Mammary epithelial cell (primary cell): ENCODE measurements at places on chromosomes 16 and 17. TPM values are rescaled to one million over a fixed set of nuclear protein-coding genes. Genes with fewer than 3 reads are reported as not detected.

DNA sequence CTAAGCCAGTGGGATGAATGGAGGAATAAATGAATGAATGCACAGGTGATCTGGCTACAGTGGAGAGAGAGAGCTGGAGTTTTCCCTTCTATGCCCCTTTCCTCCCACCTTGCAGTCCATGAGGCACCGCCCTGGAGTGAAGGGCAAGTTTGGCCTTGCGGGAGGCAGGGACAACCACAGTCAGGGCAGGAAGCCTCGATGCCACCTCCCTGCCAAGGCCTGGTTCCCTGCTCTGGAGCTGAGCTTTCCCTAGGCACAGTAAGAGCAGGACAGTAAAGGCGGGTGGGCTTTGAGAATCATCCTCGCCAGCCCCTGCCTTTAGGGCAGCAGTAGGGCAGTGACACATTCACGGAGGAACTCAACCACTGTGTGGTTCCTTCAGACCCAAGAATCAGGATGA is 72.6 kb downstream of the RBFOX3 start:
- no peak for DNase-seq

GRCh38 chr16:68273896-68274295 is 9.6 kb downstream of the SLC7A6 start:
- peak; percentile 60 for DNase-seq

GRCh38 chr16:86580063-86580790 is 1.9 kb downstream of the FOXL1 start:
- DNase-seq: no peak

GRCh38 chr16:30658731-30659506 is 688 bp downstream of the FBRS start:
- DNase-seq: peak; percentile 97

Gene CMTM4
- polyA plus RNA-seq: 17.0 TPM

GRCh38 chr16:55478827-55479429 is at the start of gene MMP2:
Gene MMP2 (plus strand): TSS chr16:55479198. CDS start chr16:55479480, 282 bp downstream.
- DNase-seq: no peak

- no peak for DNase-seq
Measured at GRCh38 chr16:49103298-49103697, 178.3 kb downstream of the CBLN1 start.

Gene ZSCAN10
- polyA plus RNA-seq: not detected

- no peak for DNase-seq
Measured at GRCh38 chr16:57825298-57826044, 23.2 kb upstream of the KIFC3 start.

DNA sequence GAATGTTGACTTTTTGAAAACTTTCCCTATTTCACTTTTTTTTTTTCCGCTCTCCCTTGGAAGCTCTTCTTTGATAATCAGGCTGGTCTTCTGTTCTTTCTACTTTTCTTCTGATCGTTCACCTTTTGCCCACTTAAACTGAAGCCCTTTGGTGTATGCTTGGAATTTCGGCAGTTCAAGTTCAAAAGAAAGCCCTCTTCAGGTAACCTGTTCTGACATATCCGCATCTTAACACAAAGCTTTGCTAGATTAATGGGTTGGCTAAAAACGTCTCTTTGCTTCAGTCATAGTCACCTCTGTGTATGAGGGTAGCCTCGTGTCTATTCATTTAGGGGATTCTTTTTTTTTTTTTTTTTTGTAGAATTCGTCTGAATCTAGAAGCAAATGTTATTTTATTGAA is 1115.8 kb upstream of the RBFOX1 start:
- no peak for DNase-seq

DNA sequence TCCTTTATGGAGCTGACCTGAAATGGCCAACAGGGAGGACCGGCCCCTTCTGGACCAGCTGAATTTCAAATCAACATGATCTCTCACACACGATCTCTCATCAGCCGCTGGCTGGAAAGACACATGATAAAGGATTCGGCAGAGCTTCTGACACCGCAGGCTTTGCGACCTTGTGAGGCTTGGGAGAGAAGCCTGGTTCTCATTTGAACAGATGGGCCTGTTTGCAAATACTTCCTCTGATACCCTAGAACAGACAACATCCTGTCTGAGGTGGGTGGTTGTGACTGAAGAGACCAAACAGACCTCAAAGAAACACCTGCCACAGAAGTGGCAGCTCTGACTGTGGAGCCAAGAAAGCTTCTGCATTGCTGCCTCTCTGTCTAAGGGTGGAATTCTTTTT is 77.9 kb upstream of the SDK2 start:
- DNase-seq: no peak

Gene COPRS
- 58.2 TPM for polyA plus RNA-seq

DNA sequence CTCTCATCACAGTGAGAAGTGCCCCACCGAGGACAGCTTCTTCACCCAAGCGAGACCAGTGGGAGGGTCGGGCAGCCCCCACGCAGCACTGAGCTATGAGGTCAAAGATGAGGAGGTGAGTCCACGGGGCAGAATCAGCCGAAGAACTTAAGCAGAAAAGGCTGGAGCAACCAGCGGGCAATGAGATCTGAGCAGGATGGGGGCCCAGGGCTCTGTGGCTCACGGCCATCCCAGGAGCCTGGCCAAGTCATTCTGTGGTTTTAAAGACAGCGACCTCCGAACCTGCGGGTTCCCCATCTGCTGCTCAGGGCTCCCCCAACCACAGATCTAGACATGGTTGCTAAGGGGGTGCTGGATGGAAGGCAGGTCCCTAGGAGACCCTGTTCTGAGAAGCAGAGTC is 202.6 kb downstream of the RBFOX3 start:
- DNase-seq: no peak

Gene ZP2
- polyA plus RNA-seq: not detected

- DNase-seq: no peak
Measured at GRCh38 chr16:3101018-3101840, 2.1 kb upstream of the ZSCAN10 start.

Gene MT4
- not detected for polyA plus RNA-seq
